Activated CD8-positive, alpha-beta T cell treated with anti-CD3 and anti-CD28 coated beads for 36 hours (primary cell): ENCODE measurements at places on chromosomes 7 and 10. TPM values are rescaled to one million over a fixed set of nuclear protein-coding genes. Genes with fewer than 3 reads are reported as not detected.

- DNase-seq, result peak; percentile 22
These were observed 545 bp downstream of the GIGYF1 start for GRCh38 chr7:100693312-100694097.

DNA sequence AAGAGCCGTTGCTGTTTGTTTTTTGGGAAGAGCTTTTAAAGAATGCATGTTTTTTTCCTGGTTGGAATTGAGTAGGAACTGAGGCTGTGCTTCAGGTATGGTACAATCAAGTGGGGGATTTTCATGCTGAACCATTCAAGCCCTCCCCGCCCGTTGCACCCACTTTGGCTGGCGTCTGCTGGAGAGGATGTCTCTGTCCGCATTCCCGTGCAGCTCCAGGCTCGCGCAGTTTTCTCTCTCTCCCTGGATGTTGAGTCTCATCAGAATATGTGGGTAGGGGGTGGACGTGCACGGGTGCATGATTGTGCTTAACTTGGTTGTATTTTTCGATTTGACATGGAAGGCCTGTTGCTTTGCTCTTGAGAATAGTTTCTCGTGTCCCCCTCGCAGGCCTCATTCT is 31.6 kb downstream of the PFKFB3 start:
- no peak for DNase-seq

- DNase-seq, result no peak
These were observed 325.6 kb downstream of the PLXNA4 start for GRCh38 chr7:132250480-132251326.

DNA sequence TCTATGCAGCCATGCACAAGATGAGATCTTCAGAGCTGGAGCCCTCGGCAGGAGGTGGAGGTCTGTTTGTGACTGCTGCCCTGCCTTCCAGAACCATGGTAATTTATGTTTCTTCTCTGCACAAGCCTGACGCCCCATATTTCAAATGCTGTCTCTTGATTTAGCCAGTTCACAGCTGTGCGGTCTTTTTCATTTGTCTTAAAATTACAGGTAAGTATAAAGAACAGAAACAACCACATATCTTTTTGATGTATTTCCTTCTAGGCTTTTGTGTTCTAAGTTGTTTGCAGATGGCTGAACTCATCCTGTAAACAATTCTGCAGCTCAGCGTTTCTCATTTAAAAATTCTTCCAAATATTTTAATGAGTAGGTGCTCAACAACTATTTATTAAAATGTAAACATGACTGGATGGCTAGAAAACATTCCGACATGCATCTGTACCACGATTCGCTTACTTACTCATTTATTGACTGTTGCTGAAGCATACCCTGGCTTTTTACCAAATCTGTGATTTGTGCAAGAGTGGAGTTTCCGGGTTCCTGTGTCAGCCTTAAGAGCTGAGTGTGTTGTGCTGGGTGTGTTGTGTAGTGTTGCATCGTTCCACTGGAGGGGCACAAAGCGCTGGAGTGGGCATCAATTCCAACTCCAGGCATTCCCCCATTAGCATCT is 58.9 kb downstream of the PIP4K2A start:
- DNase-seq, result peak; percentile 55

- DNase-seq, result no peak
These were observed 22.5 kb downstream of the ORC5 start for GRCh38 chr7:104185346-104185745.

DNA sequence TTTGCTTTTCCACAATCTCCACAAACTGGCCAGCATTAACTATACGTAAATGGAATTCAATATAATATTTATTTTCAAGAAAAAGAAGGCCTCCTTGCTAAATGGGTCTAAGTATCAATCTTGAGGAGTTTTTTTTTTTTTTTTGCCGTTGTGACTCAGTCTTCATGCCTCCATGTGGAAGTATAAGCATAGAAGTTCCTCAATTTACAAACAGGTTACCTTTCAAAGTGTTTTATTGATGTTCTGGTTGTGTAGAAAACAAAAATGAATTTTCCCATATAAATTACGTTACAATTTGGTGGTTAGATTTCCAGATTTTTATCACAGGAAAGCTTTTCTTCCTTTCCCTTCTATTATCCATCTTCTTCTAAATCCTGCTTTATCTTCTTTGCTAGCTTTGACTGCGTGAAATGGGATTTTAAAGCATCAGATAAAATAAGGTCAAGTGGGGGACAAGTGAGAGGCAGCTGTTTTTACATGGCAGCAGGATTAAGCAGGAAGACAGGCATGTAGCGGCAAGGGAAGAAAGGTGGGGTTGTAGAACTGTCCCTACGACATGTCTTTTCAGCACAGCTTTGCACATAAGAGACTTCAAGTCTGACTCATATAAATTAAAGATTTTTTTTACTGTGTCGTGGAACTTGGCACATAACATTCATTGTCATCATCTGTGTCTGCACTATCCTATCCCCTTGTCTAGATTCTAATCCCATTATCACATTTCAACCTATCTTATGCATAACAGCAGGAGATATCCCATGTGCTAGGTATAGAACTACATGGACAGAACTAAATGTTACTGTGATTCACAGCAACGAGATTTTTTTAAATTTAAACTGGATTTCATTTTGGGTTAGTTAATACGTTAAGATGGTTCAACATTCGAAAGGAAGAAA is 135.3 kb upstream of the FAM3C start:
- no peak for DNase-seq

GRCh38 chr7:50352282-50352681 is 47.8 kb downstream of the IKZF1 start:
- DNase-seq, result peak; percentile 68

- peak; percentile 46 for DNase-seq
These were observed 50.8 kb downstream of the ZRANB1 start for GRCh38 chr10:124992462-124993344.

GRCh38 chr10:68121852-68122251 is 12.6 kb downstream of the MYPN start:
- DNase-seq, result no peak

DNA sequence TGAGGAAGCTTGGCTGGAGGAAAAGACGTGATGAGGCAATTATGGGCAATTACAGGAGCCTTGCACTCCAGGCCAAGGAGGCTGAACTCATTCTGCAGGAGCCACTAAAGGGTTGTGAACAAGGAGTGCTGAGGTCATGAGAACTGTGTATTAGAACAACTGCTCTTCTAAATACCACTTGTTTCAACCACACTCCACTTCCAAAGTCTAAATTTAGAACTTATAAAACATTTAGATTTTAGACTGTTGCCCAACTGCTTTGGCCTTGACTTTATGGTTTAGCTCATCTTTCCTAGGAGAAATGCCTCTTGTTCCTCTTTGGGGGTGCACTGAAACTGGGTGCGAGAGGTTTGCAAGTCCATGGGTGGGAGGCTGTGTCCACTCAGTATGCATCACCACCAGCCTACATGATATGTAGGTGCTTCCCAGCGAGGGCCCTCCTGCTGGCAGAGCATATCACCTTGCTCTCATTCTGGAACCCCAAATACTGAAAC is 199.7 kb upstream of the AOAH start:
- no peak for DNase-seq

GRCh38 chr7:129368389-129368986 is 65.7 kb upstream of the STRIP2 start:
- DNase-seq, result peak; percentile 42

DNA sequence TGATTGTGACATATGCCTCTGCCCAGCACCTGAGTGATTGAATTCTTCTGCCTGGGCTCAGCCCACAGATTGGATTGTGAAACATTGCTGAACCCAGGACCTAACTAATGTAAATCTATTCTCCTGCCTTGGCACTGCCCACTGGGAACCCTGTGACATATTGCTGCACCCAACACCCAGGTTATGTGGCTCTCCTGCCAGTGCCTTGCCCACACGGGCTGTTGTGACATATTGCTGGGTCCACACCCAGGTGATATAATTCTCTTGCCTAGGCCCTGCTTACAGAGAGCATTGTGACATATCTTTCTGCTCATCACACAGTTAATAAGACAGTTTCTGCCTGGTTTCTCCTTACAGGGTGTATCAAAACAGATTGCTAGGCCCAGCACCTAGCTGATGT is 50.8 kb upstream of the ZNF680 start:
- no peak for DNase-seq

DNA sequence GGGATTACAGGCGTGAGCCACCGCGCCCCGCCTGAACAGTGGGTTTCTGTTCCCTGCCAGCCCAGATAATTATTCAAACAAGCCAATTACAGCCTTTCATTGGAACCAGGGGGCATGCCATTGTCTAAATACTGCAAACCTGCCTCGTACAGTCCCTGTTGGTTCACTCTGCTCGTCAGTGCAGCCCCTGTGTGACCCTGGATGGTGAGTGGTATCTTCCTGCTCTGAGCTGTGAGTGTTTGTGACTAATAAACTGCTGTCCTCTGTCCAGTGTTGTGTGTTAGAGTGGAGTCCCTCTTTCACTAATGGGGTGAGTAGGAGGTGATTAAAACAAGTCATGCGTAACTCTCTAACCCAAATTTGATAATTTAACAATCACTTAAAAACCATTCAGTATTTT is 176.5 kb upstream of the FAM3C start:
- DNase-seq, result no peak

DNA sequence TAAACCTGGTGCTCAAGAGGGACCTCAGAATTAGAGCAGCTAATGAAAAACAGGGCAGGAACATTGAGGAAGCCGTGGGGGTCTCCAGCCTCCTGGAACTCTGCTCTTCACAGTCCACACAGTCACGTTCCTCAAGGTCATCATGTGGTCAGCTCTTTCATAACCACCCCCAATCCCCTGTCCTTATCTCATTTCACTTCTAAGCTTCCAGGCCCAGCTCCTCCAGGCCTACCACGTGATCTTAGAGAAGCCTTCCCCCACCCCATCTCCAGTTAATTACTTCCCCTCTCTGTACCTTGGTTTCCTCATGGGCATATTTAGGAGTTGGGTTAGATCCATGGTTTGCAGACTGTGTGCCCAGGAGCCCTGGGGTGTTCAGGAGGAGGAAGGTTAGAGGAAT is 106.4 kb upstream of the TCF7L2 start:
- no peak for DNase-seq

- no peak for DNase-seq
These were observed 378.5 kb downstream of the DNAJB6 start for GRCh38 chr7:157715071-157715937.

DNA sequence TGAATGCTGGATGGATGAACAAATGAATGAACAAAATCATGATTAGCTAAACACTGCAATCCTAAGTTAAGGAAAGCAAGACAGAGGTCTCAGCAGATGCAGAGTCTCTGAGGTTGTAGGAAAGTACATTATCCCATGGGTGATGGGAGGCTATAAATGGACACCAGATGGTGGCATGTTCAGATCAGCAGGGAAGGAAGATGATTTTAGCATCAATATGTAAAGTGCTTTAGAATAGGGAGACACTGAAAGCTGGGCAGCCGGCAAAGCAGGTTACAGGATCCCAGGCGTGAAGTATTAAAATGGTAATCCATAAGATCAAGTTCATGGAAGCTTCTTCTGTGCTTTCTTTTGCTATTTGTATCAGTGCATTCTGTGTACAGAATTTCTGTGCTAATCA is 7.9 kb upstream of the RAPGEF5 start:
- no peak for DNase-seq

- no peak for DNase-seq
These were observed 147.7 kb downstream of the SND1 start for GRCh38 chr7:127799535-127800305.

GRCh38 chr7:113819474-113819873 is 99.3 kb downstream of the PPP1R3A start:
- no peak for DNase-seq

- DNase-seq, result no peak
These were observed 97.6 kb downstream of the SEM1 start for GRCh38 chr7:96612034-96612433.

DNA sequence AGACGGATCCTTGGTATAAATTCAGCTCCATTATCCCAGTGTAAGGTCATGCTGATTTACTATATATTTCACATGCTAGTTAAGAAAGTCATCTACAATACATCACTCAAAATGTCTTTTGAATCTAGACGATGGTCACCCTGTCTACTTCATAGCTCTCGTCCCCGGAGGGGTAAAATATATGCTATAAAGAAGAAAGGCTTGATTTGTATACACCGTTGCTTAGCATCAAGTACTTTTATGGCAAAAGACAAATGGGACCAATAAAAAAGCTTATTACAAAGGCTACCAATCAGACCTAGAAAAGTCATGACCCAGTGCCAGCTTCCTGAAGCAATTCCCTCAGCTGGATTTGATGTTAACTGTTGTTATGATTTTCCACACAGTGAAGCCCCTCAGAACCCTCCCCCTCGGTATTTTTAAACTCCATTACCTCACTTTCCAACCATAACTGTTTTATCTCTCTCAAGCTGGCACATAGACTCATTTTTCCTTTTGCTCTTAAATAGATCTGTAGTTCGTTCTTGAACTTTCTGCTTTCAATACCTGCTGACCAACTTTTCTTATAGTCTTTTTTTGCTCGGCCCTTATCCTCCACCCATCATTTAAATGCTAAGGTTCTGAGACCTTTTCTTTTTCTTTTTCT is 104.9 kb downstream of the DOCK4 start:
- no peak for DNase-seq

- DNase-seq, result no peak
These were observed 22.2 kb upstream of the WNT16 start for GRCh38 chr7:121306565-121306964.

GRCh38 chr10:80540618-80540980 is 2.9 kb downstream of the SH2D4B start:
- no peak for DNase-seq

- DNase-seq, result no peak
These were observed 38.0 kb upstream of the PAX2 start for GRCh38 chr10:100707261-100707848.

DNA sequence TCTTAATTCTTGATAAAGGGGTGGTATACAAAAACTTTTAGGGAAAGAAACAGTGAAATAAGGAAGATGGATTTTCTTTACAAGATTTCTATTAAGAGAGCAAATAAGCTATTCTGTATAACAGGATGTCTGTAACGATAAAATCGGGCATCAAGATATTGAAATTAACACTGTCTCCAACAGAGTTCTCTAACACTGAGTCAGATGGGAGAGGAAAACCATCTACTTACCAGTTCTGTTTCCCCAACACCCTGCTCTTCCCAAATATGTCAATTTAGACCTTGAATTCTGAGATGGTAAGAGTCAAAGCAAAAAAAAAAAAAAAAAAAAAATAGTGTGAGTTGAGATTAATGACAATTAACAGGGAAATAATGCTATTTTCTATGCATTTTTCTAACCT is 23.0 kb downstream of the SMURF1 start:
- DNase-seq, result no peak

DNA sequence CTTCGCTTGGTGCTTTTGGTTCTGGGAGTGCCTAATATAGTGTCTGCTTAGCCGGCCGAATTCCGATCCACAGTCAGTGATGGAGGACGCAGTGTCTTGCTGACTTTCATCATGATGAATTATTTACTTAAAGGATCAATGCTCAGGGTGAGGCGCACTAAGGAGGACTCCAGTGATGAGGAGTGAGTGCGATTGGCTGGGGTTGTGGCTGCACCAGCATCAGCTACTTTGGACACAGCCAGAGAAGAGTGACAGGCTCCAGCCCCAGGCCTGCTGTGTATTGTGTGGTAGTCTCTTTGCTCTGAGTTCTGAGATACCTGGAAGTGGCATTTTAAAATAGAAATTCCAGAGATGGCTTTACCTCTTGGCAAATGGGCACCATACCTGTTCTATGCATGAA is 73.3 kb upstream of the ANLN start:
- DNase-seq, result no peak

GRCh38 chr10:51244309-51244708 is 170.0 kb downstream of the PRKG1 start:
- no peak for DNase-seq

CLEC5A gene
- total RNA-seq, result not detected

FOXL3 gene
- not detected for total RNA-seq

DPP6 gene
- total RNA-seq, result not detected

TMEM176B gene
- not detected for total RNA-seq

PANK1 gene
- total RNA-seq, result 2.3 TPM

TEX36 gene
- total RNA-seq, result not detected
